ENCODE measurements at places on chromosomes 6 and 20.

DNA sequence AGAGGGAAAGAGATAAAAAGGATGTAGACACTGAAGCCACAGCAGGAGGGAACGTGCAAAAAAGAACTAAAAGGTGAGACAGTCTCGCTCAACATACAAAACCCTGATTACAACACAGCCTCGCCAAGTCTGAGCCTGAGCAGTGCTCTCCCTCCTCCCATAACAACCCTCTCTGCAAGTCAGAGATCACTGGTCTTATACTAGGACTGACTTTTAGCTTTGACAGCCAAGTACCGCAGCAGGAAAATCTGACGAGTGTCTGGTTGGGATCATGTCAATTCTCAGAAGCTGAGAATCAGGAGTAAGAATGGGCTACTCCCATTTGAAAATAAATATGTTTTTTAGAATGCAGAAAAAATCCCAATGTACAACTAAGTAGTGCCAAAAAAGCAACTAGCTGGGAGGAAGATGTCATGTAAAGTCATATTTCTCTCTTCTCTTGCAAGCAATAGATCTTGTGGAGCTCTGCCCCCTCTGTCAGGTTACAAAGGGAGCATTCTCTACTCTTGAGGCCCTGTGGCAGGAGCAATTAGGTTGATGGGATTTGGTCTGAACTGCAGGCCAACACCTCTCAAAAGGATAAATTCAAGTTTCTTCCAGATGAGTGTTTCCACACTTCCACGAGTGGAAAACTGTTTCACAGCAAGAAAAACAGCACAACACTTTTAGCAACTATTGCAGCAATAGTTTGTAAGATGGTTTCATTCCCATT lies 118.9 kb upstream of the COL21A1 start:
- no peak for DNase-seq

DNA sequence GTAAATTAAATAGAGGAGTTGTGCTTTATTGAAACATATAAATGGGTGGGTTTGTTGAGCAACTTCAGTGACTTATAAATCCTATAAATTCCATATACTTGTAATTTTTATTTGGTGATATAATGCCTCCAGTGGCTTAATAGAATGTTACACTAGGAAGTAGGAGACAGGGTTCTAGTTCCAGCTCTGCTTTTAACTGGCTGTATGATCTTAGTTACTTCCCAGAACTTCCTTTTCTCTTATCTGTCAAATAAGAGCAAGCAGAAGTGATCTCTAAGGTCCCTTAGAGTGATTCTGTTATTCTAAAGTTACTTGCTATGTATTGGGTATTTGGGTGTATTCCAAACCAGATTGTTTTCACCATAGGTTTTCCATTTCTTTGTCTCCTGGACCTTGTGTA lies 10.2 kb downstream of the ZSCAN23 start:
- no peak for DNase-seq

DNA sequence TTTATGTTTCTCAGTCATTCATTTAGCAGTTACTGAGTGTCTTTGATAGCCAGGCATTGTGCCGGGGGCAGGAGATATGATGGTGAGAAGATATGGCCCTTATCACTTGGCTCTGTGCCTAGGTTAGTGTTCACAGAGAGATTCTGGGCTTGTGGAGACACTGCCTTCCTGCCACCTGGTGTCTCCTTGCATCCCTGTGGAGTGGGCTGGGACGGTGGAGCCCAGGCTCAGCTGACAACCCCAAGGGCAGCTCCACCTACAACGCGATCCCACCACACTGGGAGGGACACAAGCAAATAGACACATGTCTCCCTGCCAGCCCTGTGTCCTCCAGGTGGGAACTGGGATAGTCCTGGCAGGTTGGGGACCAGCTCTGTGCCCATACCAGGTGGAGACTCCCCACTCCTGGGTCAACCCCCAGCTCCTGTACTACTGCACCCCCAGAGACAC lies 30.3 kb upstream of the VEGFA start:
- DNase-seq = no peak

DNA sequence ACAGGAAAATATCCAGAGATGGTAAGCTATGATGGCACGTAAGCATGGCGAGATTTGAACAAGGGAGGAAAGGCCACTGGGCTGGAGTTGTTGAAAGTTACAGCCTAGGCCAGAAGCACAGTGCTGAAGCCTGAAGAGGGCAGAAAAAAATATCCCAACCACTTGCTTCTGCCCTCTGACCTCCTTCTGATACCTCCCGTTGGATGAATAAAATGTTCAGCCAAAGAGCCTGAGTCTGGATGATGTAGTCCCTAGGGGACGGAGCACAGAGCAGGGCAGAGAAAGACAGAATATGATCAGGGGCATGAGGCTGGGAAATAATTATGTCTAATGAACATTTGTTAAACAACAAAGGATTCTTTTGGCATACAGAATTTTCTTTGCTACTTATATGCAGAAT lies 19.7 kb downstream of the KLHL31 start:
- no peak for DNase-seq

DNA sequence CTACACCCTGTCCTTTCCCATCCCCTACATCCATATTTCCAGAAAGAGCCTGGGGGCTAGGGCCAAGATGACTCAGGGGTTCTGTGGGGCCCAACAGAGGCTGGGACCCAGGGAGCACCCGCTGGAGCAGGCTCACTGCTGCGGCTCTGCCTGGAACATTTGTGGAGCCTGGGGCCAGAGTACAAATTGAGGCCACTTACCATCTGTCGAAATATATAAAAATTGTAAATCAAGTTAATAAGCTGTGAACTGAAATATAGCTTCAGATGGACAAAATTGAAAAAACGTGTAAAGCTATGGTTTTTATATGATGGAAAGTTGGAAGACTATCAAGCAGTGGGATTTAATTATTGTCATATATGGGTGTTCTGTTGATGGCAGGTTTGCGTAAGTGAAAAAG lies 82.9 kb upstream of the ATXN1 start:
- DNase-seq = no peak

DNA sequence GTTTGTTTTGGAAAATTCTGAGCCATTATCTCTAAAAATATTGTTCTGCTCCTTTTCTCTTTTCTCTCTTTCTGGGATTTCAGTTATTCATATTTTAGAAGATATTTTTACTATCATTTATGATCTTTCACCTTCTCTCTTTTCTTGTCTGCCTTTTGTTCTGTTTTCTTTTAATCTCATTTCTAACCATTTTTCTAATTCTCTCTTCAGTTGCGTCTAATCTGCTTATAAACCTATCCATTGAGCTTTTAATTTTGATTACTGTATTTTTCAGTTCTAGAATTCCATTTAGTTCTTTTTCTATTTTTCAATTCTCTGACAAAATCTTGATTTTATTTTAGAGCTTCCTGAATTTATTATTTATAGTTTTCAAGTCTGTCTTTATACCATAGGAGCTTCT lies 42.2 kb upstream of the COL10A1 start:
- no peak for DNase-seq

DNA sequence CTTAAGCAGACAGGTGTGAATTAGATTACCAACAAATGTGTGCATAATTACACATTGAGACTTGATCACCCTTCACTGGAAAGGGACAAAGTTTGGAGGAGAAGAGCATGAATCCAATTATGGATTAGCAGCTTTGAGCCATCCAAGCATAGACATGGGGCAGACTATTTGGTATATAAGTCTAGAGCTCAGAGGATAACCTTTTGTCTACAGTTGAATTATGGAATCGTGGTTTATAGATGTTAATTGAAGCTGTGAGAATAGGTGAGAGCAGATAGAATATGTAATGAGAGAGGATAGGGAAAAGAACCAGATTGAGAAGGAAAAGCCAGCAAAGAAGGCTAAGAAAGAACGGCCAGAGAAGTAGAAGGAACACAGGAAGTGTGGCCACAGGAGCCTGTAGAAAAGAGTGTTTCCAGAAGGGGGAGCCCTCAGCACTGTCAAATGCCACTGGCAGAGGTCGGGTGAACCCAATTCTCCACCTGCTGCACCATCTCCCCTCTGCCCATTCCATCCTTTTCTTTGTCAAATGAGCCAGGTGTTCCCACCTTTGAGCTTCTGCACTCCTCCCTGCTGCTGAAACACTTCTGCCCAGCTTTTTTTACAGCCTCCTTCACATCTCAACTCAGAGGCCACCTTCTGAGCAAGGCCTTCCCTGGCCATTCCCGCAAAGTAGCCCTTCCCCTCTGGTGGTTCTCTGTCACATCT lies 7.3 kb downstream of the DNTTIP1 start:
- no peak for DNase-seq

GRCh38 chr6:148470156-148470555 lies 127.5 kb downstream of the SASH1 start:
- DNase-seq = no peak

DNA sequence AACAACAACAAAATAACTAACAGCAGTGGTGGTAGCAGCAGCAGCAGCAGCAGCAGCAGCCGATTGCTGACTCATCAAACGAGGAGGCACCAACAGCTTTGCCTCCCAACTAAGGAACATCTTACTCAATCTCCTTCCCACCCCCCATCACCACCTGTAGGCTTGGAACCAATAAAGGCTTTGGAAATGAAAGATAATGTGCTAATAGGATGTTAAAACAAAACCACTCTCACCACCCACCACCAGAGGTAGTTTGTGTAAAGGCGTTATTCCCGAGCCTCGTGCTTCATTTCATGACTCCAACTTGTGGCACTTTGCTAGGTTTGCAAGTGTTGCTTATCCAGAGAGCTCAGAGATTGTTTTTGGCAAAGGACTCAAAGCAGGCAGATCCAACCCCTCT lies 346.5 kb downstream of the CD83 start:
- DNase-seq = no peak

DNA sequence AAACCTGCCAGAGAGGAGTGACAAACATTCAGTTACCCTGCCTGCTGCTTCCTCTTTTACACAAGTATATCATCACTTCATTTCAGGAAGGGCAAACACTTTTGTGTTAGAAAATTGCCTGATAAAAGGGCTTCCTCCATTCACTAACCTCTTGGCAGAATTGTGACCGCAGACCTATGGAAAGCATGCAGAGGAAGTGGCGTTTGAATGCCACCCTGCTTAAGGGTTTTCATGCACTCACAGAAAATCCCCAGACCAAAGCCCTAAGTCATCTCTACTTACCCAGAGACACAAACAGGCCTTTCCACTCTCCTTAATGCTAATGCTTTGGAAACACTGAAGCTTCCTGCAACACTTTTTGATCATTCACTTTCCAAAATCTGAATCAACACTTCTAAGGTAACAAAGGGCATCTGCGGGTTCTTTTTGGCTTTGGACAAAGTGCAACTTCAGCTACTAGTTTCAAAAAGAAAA lies 22.1 kb upstream of the RALGAPA2 start:
- no peak for DNase-seq

- peak; percentile 54 for DNase-seq
Observed at GRCh38 chr6:26537846-26538571, at the start of gene HMGN4. TSS of gene HMGN4 (plus strand) at chr6:26538366. CDS start at chr6:26545207, 6,841 bp downstream.

GRCh38 chr6:137188855-137189254 lies 15.4 kb upstream of the IL22RA2 start:
- no peak for DNase-seq

DNA sequence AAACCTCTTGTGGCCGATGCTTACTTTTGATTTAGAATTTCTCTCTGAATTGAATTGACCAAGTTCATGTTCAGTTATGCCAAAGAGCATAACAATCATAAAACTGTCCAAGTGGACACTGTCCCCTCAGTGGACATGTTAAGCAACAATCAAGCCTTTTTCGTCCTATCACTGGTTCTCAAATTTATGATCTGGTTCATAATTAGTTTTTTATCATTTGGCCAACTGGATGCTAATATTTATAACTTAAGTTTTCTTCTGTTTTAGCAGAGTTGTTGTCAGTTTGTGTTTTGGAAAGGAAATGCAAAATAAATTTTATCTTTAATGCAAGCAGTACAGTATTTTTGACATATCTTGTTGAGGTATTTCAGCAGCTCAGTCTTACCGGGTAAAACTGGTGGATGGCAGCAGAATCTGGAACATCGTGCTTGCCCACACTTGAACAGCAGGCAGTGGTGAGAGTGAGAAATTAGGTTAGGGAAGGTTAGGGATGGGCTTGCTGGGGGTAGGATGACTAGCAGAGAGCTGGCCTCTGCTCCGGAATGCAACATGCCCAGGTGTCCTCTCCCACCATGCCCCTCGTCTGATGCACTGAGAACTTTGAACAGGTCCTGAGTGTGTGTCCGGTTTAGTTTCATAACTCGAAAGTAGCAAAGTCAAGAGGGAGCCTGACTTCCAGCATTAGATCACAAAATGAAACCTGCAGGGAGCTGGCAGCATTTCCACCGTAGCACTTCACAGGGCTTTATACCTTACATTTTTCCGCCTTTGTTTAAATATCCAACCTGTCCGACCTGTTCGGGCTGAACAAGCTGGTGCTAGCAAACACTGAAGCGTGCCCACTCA lies 93.1 kb downstream of the RREB1 start:
- DNase-seq = no peak

- no peak for DNase-seq
Observed at GRCh38 chr6:126266664-126267063, 73.3 kb upstream of the CENPW start.
